Transverse colon (tissue), 4 donors: ENCODE measurements at places on chromosomes 3 and 15. TPM values are rescaled to one million over a fixed set of nuclear protein-coding genes. Genes with fewer than 3 reads are reported as not detected.

CRYBG3 gene
- total RNA-seq = 21.3 TPM

TRH gene
- total RNA-seq = not detected

EBLN2 gene
- total RNA-seq = 10.6 TPM

TMEM108 gene
- 1.4 TPM for total RNA-seq

GOLGA8T gene
- total RNA-seq = not detected

TIMP4 gene
- total RNA-seq = 1.1 TPM

TMOD2 gene
- total RNA-seq = 6.1 TPM

ABCC5 gene
- total RNA-seq = 168 TPM

TERC gene
- total RNA-seq = 225 TPM

PEX5L gene
- total RNA-seq = 1.2 TPM

GABRB3 gene
- total RNA-seq = 1.9 TPM

SI gene
- total RNA-seq = 1.6 TPM

CAMK2N2 gene
- total RNA-seq = not detected

CACNA1D gene
- total RNA-seq = 98.9 TPM

NANOGP8 gene
- total RNA-seq = not detected
